ENCODE measurements at places on chromosomes 16 and 17.

GRCh38 chr16:50267151-50267631 lies 840 bp downstream of the ADCY7 start:
- DNase-seq = no peak

DNA sequence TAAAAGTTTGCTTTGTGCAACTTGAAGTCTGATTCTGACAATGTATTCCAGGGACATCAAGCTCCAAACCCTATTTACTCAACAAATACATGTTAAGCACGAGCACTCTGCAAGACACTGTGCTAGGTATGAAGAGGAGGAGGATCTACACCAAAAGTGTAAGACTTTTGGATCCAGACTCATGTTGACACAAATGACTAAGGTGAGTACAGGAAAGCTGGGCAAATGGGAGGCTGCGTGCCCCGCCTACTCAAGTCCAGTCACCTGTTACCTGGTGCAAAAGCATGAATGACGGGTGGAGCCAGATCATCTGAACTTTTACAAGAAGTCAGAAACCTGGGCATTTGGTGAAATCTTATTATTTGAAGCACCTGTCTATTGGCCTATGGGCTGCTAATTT lies 120.7 kb downstream of the ABCC12 start:
- no peak for DNase-seq

DNA sequence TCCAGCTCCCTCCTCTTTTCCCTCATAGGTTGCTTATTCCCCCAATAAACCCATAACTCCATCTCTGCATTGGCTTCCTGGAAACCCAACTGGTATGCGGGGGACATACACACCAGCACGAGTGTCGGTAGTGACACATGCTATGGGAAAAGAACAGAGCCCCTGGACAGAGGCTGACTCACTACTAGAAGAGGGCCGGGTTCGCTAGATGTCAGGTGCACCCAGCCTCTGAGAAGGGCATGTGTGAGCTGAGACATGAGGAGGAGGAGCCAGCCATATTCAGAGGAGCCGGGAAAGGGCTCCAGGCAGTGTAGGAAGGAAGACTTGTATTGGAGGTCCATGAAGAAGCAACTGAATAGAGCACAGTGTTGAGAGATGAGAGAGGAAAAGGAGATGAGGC lies 241.1 kb downstream of the SOX9 start:
- DNase-seq = no peak

DNA sequence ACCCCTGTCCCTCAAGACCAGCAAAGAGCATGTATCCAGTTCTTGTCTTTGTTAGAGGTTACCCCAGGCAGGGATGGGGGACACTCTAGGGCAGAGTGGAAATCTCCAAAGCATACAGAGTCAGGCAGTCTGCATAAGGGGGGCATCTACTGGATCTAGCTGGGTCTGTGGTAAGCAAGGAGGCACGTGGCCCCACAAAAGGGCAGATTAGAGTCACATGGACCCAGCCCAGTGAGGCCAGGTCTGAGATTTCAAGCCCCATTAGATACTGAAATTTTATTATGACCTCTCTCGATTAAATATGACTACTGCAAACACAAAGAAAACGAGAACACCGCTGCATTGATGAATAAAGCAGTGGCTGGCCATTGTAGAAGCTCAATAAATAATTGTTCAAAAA lies 1.6 kb upstream of the GPR139 start:
- no peak for DNase-seq

DNA sequence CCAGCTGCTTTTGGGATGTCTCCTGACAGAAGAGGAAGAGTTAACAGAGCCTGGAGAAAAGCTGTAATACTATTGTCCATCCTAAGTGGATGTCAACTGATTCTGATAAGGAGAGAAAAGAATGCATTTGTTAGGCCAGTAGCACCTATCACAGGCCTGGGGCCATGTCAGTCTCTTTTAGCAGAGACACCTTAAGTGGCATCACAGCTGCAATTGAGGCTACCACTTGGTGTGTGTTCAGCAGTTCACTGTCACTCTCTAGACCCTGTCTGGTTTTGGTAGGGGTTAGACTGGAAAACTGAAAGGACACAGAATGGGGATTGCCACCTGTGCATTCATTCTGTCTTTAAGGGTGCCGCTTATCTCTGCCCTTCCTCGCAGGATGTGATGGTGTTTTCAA lies 42.0 kb downstream of the PSMD12 start:
- no peak for DNase-seq

- no peak for DNase-seq
Measured at GRCh38 chr17:36523113-36523512, 11.6 kb downstream of the MYO19 start.

GRCh38 chr16:49857423-49858181 lies 1.7 kb upstream of the ZNF423 start:
- DNase-seq = peak; percentile 65

DNA sequence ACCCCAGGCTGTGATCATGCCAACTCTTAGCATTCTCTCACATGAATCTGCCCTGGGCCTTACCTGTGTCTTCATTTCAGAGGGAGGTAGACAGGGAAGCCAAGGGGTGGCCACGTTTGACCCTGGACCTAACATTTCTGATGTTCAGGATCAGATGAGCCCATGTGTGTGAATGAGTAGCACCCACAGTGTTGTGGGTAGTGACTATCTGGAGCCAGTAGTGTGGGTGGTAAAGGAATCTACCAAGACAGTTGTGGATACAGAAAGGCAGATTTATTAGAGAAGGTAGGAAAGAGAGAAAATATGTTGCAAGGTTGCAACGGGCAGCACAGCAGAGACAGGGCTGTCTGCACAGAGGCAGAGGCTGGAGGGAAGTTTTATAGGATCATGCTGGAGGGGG lies 60.5 kb downstream of the TK2 start:
- no peak for DNase-seq

DNA sequence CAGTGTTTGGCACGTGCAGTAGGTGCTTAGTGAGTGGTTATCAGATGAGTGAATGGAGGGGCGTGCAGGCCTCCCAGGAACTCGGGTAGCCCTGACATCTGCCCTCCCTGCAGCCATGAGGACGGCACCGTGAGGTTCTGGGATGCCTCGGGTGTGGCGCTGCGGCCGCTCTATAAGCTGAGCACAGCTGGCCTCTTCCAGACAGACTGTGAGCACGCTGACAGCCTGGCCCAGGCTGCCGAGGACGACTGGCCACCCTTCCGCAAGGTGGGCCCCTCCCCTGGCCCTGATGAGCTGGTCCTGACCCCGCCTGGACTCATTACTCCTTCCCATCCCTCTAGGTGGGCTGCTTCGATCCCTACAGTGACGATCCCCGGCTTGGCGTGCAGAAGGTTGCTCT lies 11.1 kb downstream of the LLGL1 start:
- no peak for DNase-seq

DNA sequence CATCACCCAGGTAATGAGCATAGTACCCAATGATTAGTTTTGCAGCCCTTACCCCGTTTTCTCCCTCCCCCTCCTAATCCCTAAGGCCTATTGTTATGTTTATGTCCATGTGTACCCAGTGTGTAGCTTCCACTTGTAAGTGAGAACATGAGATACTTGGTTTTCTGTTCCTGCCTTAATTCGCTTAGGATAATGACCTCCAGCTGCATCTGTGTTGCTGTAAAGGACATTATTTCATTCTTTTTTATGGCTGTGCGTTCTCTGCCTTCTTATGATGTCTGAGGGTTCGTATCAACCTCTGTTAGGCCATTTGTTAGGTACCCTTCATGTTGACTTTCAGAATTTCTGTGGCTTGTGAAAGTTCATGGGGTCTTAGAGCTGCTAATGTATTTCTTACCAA lies 31.0 kb downstream of the CTCF start:
- no peak for DNase-seq
